ENCODE measurements at places on chromosomes 11 and 22. TPM values are rescaled to one million over a fixed set of nuclear protein-coding genes. Genes with fewer than 3 reads are reported as not detected.

Gene XPNPEP3
- total RNA-seq = 33.1 TPM

Gene BIRC3
- 85.6 TPM for total RNA-seq

Gene KRTAP5-2
- total RNA-seq = not detected

Gene PRR5
- 12.5 TPM for total RNA-seq

- no peak for DNase-seq
Measured at GRCh38 chr11:87616511-87616910, 558.7 kb downstream of the RAB38 start.

DNA sequence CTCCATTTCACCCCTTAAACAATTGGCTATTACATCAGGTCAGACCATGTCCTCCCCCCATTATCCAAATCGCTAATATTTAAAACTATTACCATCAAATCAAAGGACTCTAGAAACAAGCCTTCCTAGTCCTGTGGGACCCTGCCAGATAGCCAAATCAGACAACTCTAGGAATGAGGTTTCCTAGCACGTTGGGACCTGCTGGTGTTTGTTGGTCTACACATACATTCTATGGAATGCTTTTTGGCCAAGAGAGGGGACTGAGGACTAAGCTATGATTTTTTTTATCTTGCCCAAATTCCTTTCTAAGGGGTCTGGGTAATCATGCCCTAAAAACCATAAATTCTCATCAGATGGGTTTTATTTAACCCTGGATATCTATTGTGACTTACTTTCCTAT is 14.1 kb upstream of the SELENOH start:
- no peak for DNase-seq

DNA sequence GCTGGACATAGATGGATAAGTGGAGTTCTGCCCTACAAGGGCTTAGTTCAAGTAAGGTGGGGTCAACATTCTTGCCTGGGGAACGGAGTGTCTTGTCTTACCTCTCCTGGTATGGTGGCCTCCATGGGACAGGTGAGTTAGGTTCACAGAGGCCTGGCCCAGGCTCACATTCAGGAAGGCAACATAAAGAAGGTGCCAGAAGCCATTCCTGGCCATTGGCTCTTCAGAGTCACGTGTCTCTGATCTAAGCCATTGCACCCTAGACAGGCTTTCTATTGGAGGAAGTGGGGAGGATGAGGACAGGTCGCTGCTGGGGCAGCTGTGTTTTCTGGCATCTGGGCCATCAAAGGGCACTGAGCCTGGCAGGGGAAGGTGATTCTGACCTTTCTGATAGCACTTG is 14.8 kb downstream of the LMO2 start:
- DNase-seq = no peak

- no peak for DNase-seq
Measured at GRCh38 chr11:20154381-20154780, 5.9 kb downstream of the DBX1 start.

Data from Calu3 (cell line).